Cardiac muscle cell (in vitro differentiated cells and primary cell): ENCODE measurements at places on chromosomes 1 and 21. TPM values are rescaled to one million over a fixed set of nuclear protein-coding genes. Genes with fewer than 3 reads are reported as not detected.
A peak's percentile ranks its signal among the peaks of the same experiment; 100 is the strongest.

- no peaks in the 10 kb centered on the region for H3K36me3 ChIP-seq
- no peaks in the 10 kb centered on the region for H3K27me3 ChIP-seq
- H3K27ac ChIP-seq = peak overlapping the region; percentile 85
- H3K4me1 ChIP-seq = peaks cover 76% of the 10 kb centered on the region
Observed at GRCh38 chr1:226989085-226989920, 49.2 kb downstream of the COQ8A start.

Gene CHD5
- total RNA-seq = 0.11 and 0.24 TPM in 2 replicates

DNA sequence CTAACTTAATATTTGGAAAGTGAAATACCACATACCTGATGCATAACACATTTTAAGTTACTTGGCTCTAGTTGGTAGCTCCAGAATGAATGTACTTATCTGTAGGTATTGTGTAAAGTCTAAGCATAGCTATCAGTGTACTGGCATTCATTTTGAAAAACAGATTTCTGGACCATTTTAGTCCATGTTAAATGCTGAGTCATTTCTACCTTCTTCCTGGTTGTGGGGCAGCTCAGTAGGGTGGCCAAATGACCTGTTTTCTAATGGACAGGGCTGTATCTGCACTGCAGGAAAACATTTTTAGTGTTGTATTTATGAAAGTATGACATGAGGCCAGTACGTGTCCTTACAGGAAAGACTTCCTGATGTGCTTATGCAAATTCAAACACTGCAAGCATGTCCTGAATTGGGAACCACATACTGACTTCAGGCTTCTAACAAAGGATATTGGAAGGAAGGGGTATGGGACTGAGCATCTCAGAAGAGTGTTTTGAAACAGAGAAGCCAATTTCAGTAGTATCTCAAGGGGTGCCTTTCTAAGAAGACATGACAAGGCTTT, 300.3 kb upstream of the B3GALT2 start:
- H3K27me3 ChIP-seq = no peaks in the 10 kb centered on the region
- H3K4me3 ChIP-seq = no peak overlapping the region
- H3K4me1 ChIP-seq = peaks cover 2% of the 10 kb centered on the region
- no peaks in the 10 kb centered on the region for H3K36me3 ChIP-seq
- H3K27ac ChIP-seq = no peak overlapping the region

DNA sequence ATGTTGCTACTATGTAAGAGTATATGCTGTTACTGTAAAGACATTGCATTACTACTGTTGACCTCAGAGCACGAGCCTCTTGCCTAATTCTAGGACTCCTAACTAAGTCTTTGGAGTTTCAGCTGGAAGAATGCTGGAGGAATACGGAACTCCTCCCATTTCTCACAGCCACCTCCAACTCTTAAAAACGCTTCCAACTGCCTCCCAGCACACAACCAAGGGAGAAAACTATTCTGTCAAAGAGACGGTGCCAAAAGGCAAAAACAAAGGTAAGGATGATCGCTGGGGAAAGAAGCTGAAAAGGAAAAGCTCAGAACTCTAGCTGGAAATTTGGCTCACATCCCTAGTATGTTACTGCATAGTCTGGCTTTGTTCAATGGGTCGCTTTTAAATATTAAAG, at the start of gene FMO2:
Gene FMO2, plus strand, starts transcription at position 210 of the 400 bp plus-strand sequence. CDS start 414 bp downstream, outside the sequence.
- H3K36me3 ChIP-seq = no peaks in the 10 kb centered on the region
- peak; percentile 87 for DNase-seq
- no peaks in the 10 kb centered on the region for H3K27me3 ChIP-seq

GRCh38 chr1:159835356-159835755, 8.7 kb downstream of the SLAMF8 start:
- no peak for DNase-seq
- no peaks in the 10 kb centered on the region for H3K4me1 ChIP-seq
- no peaks in the 10 kb centered on the region for H3K27me3 ChIP-seq
- H3K36me3 ChIP-seq = no peaks in the 10 kb centered on the region
- H3K4me3 ChIP-seq = no peak overlapping the region

DNA sequence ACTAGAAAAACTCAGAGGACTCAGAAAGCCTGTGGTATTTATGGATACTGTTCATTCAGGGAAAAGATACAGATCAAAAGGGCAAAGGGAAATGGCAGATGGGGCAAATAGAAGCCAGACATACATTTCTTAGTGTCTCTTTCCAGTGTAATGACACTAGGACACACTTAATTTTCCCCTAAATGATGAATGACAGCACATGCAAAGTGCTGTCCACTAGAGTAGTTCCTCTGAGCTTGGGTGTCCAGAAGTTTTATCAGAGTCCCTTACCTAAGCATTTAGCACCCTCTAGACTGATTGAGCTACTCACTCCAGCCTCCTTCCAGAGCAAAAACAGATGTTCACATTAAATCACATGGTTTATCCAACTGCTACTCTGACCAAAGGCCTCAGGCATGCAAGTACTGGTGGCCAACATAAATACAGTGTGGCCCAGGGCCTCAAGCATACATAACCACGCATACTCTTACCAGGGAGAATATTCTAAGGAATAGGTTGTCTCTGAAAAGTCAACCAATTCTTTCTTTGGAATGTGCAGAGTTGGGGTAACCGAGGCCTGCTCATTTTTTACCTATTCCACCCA, 166.9 kb downstream of the NCAM2 start:
- no peaks in the 10 kb centered on the region for H3K36me3 ChIP-seq
- DNase-seq = no peak
- no peaks in the 10 kb centered on the region for H3K4me1 ChIP-seq

Gene SLC6A9
- total RNA-seq = 4.9 and 6.0 TPM in 2 replicates

DNA sequence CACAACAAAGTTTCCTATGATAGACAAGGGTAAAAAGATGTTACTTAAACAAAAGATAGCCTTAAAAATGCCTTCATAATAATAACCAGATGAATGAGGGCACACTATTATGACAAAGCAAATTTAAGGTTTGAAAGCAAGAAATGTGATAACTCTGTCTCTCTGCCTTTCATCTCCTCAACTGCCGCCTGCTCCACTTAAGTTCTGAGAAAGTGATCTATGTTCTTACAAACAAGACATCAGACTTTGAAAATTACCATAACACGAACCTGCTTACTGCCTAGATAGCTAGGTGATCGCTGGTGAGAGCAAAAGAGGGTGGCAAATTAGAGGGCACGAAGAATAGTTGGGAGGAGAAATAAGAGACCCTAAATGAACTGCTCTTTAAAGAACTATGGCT, 13.2 kb downstream of the C21orf91 start:
- H3K4me3 ChIP-seq = no peak overlapping the region
- H3K27me3 ChIP-seq = no peaks in the 10 kb centered on the region
- peaks cover 11% of the 10 kb centered on the region for H3K4me1 ChIP-seq
- no peak overlapping the region for H3K27ac ChIP-seq

DNA sequence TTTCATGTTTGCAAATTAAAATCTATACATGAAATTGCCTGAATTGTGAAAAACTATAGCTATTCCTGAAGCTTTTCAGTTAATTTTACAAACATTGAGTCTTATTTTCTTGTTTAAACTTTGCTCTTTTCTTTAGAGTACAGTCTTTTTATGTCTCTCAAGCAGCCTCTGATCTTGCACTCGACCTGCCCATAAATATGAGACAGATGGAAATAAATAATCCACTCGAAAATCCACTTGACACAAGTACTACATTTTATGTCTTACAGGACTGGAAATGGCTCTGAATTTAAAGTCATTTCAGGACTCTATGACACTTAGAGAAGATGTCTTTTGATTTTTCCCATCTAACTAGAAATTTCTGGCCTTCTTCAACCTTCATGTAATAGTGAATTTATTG, 283.8 kb downstream of the USP25 start:
- no peaks in the 10 kb centered on the region for H3K36me3 ChIP-seq
- H3K27ac ChIP-seq = no peak overlapping the region
- no peak for DNase-seq
- H3K4me1 ChIP-seq = no peaks in the 10 kb centered on the region
- H3K4me3 ChIP-seq = no peak overlapping the region
- no peaks in the 10 kb centered on the region for H3K27me3 ChIP-seq

Gene CRYAA
- not detected in 2 replicates for total RNA-seq

- peaks cover 6% of the 10 kb centered on the region for H3K36me3 ChIP-seq
- H3K27me3 ChIP-seq = no peaks in the 10 kb centered on the region
- H3K4me1 ChIP-seq = no peaks in the 10 kb centered on the region
- no peak overlapping the region for H3K4me3 ChIP-seq
Observed at GRCh38 chr1:244709476-244710368, 56.8 kb downstream of the DESI2 start.

Gene OR2M5
- total RNA-seq = not detected in 2 replicates

Gene MR1
- total RNA-seq = 0.12 and 0.21 TPM in 2 replicates

Gene ZNF687
- 31.9 and 48.5 TPM in 2 replicates for total RNA-seq

- no peaks in the 10 kb centered on the region for H3K36me3 ChIP-seq
- H3K4me1 ChIP-seq = no peaks in the 10 kb centered on the region
- DNase-seq = no peak
- no peaks in the 10 kb centered on the region for H3K27me3 ChIP-seq
- no peak overlapping the region for H3K27ac ChIP-seq
- no peak overlapping the region for H3K4me3 ChIP-seq
Observed at GRCh38 chr1:89277725-89278124, 5.1 kb upstream of the GBP5 start.

DNA sequence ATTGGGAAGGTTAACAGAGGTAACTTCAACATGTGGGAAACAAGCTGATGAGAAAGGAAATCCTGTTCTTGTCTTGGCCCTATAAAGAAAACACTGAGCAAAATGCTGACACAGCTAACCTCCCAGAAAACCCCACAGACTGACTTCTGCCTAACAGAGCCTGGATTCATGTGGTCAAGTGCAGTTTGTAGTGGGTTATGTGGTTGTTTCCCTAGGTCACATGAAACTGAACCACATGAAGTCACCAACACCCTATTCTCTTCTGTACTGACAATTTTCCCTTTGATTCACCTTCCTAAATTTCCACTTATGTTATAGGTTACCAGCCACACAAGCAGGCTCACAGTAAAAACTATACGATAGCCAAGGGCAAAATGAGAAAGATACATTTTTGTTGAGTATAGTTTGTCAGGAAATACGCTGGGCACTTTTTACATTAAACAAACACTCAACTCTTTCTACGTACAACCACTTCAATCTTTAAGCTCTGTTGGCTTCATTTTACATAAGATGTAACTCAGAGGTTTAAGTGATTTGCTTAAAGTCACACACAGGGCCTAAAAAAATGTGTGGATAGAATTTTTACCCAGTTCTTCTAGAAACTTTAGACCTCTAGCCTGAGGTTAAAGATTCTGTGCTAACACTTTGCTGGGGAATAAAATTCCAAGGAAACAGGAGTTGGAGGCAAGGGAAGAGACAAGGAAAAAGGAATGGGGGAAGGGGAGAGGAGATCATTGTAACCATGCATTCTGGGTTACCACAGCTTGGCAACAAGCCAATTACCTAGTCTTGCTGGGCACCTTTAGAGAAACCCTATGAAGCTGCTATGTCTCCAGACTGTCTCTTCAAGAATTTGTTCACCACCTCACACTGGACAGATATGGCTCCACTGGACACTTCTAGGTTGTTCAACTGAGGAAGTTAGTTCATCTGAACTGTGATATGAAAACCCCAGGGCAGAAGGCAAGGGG, 601.6 kb upstream of the USP24 start:
- H3K4me3 ChIP-seq = no peak overlapping the region
- H3K27ac ChIP-seq = no peak overlapping the region
- H3K36me3 ChIP-seq = no peaks in the 10 kb centered on the region
- H3K4me1 ChIP-seq = peaks cover 4% of the 10 kb centered on the region

Gene OR2W3
- 0.70 and 0.86 TPM in 2 replicates for total RNA-seq
